ENCODE measurements at places on chromosomes 3 and 15.
A peak's percentile ranks its signal among the peaks of the same experiment; 100 is the strongest.

- no peak overlapping the region for H3K4me3 ChIP-seq
- no peak overlapping the region for H3K27ac ChIP-seq
- no peaks in the 10 kb centered on the region for H3K36me3 ChIP-seq
- H3K27me3 ChIP-seq, result no peaks in the 10 kb centered on the region
- no peaks in the 10 kb centered on the region for H3K4me1 ChIP-seq
- DNase-seq, result no peak
These were observed 93.1 kb upstream of the SLC6A11 start for GRCh38 chr3:10722911-10723310.

DNA sequence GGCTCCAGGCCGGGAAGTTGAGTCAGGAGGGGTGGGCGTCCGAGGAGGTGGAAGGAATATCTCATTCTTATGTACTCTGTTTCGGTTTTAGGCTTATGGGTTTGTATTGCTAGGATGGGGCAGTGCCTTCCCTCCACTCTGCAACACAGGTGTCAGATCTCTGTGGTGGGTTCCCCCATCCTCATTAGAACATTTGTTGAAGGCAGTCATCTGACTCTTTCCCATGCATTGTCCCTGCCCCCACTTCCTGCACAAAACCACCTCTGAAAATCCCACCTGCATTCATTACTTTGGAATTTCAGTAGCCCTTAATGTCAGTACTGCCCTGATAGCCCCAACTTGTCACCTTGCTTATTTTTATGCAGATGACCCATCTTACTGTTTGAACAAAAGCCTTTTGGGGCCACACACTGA is 29.5 kb downstream of the GYG1 start:
- no peak overlapping the region for H3K27ac ChIP-seq
- peaks cover 6% of the 10 kb centered on the region for H3K36me3 ChIP-seq
- no peak for DNase-seq
- H3K4me1 ChIP-seq, result no peaks in the 10 kb centered on the region
- no peak overlapping the region for H3K4me3 ChIP-seq
- H3K27me3 ChIP-seq, result no peaks in the 10 kb centered on the region

- peak within 1 kb of the TSS; percentile 60 for H3K4me3 ChIP-seq
- DNase-seq, result no peak
- H3K4me1 ChIP-seq, result peaks cover 10% of the 10 kb centered on the region
- H3K27ac ChIP-seq, result no peak within 1 kb of the TSS
These were observed at the start of gene EIF4E3 for GRCh38 chr3:71725271-71725991. TSS of gene EIF4E3 (minus strand) at chr3:71725402. CDS start at chr3:71725367, 35 bp downstream.

- DNase-seq, result peak; percentile 12
- no peak overlapping the region for H3K4me3 ChIP-seq
- H3K27ac ChIP-seq, result no peak overlapping the region
- no peaks in the 10 kb centered on the region for H3K36me3 ChIP-seq
These were observed 123.4 kb downstream of the ATP10A start for GRCh38 chr15:25739687-25740121.

DNA sequence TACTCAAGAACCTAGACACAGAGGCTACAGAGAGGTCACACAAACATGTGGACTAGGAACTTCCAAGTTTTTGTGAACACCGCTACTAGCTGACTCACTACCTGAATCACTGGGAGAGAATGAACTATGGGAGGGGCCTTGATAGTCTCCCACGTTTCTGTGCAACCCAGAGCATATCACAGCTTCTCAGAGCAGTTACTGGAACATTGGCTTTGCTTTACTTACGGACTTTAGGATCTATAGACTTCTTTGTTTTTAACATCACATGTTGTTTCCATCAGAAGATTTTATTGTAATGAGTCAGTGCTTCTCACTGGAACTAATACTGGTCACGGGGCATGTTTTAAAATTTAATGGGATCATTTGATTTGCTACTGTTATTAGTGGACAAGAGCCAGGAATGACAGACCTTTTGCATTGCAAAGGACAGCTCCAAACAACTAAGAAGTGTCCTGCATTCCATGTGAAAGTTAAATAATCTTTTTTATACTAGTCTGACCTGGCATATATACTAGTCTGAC is 35.6 kb downstream of the RTP4 start:
- H3K27me3 ChIP-seq, result peaks cover 1% of the 10 kb centered on the region
- H3K4me3 ChIP-seq, result no peak overlapping the region
- DNase-seq, result no peak
- H3K36me3 ChIP-seq, result no peaks in the 10 kb centered on the region

- DNase-seq, result no peak
- H3K27me3 ChIP-seq, result no peaks in the 10 kb centered on the region
- no peak overlapping the region for H3K4me3 ChIP-seq
- no peak overlapping the region for H3K27ac ChIP-seq
- no peaks in the 10 kb centered on the region for H3K4me1 ChIP-seq
These were observed 32.8 kb upstream of the MELTF start for GRCh38 chr3:197062446-197062845.

- no peak overlapping the region for H3K27ac ChIP-seq
- no peaks in the 10 kb centered on the region for H3K4me1 ChIP-seq
- DNase-seq, result no peak
- H3K27me3 ChIP-seq, result no peaks in the 10 kb centered on the region
These were observed 14.1 kb downstream of the MYLK start for GRCh38 chr3:123870033-123870432.

DNA sequence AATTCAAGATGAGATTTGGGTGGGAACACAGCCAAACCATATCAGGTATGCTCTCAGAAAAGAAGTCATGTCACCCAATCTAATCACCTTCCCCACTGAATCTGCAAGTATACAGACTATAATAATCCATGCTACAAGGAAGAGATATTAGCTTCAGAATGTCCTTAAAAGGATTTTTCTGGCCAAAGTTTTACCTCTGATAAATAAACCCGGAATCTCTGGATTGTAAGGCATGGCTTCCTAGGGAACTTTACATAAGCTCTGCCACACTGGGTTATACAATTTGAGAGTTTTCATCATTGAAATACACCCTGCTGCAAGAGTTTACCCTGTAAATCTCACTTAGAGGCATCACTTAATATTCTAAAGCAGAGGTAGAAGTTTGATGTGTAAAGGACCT is 330.5 kb upstream of the KCNMB2 start:
- H3K27me3 ChIP-seq, result no peaks in the 10 kb centered on the region
- no peak for DNase-seq
- no peaks in the 10 kb centered on the region for H3K4me1 ChIP-seq

- H3K27ac ChIP-seq, result no peak overlapping the region
- H3K36me3 ChIP-seq, result no peaks in the 10 kb centered on the region
- H3K4me1 ChIP-seq, result no peaks in the 10 kb centered on the region
- no peak overlapping the region for H3K4me3 ChIP-seq
- H3K27me3 ChIP-seq, result no peaks in the 10 kb centered on the region
- DNase-seq, result no peak
These were observed 10.8 kb downstream of the CLCN2 start for GRCh38 chr3:184350618-184351017.

DNA sequence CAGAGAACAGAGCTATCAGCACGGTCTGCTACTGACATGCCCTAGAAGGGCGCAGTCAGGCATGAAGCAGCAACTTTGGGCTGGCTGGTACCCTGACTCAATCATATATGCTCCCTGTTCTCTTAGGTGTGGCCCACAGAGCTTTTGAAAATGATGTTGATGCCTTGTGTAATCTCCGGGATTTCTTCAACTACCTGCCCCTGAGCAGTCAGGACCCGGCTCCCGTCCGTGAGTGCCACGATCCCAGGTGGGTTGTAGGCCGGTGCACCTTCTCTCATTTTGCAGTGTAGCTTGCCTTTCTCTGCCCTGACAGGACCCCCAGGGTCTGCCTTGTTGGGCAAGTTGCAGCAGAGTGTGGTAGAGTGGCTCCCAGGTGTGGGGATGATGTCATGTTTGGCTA is 47.7 kb downstream of the PCCB start:
- H3K36me3 ChIP-seq, result peaks cover 18% of the 10 kb centered on the region
- no peak overlapping the region for H3K4me3 ChIP-seq
- no peak for DNase-seq
- no peak overlapping the region for H3K27ac ChIP-seq
- H3K4me1 ChIP-seq, result no peaks in the 10 kb centered on the region
- no peaks in the 10 kb centered on the region for H3K27me3 ChIP-seq

DNA sequence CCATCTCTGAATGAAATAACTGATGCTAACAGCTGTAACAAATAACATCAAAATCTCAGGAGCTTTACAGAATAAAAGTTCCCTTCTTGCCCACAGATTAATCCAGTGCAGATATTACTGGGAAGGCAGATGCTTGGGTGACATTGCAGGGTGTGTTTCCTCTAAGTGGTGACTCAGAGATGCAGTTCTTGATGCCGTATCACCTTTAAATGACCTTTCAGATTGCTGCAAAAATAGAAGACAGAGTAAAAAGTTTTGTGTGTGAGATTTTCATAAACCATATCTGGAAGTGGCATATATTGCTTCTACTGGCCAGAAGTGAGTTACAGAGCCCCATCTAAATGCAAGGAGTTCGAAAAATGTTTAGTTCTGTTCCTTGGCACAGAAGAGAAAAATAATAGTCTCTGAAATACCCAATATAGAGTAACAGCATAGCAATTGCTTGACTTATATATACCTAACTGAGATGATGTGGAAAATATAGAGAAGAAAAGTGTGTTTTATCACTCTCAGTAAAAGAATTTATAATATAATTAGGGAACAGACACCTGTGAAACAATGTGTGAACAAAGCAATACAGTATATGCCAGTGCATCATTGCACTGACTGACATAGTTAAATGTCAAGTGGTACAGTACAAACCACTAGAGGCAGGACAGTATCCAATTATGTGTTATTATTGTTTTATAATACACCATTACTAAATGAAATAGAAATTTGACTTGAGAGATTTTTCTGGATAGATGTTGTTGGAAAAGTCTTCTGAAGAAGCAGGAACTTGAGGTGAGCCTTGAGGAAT is 430.7 kb upstream of the CBLB start:
- peak overlapping the region; percentile 92 for H3K27ac ChIP-seq
- H3K27me3 ChIP-seq, result no peaks in the 10 kb centered on the region
- peak; percentile 90 for DNase-seq

DNA sequence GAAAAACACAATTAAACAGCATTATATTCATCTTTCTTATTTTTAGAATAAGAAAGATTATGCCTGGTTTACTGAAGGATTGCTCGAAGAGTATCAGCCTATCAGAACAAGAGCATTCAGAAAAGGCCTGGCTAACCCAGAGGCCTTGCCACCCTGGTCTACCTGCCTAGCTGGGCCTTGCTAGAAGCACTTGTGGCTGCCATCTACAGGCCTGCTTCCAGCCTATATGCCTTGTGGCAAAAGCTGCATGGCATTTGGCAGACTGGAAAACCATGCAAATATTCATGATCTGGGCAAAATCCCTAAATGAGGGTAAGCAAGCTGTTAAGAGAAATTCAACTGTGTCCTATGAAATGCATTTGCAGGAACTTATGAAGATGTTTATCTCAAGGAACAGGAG is 9.3 kb upstream of the ATP13A4 start:
- no peaks in the 10 kb centered on the region for H3K36me3 ChIP-seq
- no peak for DNase-seq
- H3K4me3 ChIP-seq, result no peak overlapping the region

DNA sequence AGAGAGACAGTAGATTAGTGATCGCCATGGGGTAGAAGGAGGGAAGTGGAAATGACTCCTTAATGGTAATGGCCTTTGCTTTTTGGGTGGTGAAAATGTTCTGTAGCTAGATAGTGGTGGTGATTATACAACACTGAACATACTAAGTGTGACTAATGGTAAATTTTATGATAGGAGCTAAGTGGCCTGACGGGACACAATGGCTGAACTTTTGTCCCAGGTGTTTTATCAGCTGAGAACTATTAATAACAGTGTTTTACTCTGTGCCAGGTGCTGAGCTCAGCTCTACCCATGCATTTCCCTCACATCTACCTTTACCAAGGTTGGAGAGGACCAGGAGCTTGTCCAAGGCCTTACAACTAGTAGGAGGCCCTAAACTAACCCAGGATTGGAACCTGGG is 66.8 kb downstream of the TRIM71 start:
- H3K36me3 ChIP-seq, result no peaks in the 10 kb centered on the region
- H3K4me1 ChIP-seq, result peaks cover 32% of the 10 kb centered on the region
- H3K27ac ChIP-seq, result no peak overlapping the region
- no peak overlapping the region for H3K4me3 ChIP-seq
- H3K27me3 ChIP-seq, result no peaks in the 10 kb centered on the region

DNA sequence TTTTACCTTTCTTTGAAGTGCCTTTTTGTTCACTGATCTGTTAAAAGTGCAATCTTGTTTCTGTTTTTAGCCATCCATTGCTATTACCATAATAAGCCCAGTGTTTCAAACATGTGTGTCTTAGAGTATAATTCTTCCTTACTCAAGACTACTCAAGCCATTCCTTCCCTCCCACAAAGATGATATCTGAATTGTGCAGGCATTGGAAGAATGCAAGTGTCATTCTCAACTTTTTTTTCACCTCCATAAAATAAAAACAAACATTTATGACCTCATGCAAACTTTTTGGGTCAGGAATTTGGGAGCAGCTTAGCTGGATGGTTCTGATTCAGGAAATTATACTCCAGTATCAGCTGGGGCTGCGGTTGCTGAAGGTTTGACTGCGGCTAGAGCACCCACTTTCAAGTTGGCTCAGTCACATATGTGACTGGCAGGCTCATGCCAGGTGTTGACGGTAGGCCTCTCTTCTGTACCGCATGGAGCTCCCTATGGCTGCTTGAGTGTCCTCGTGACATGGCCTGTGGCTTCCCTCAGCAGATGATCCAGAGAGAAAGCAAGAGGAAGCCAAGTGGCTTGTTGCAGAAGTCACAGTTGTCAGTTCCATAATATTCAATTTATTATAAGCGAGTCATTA is 490.8 kb downstream of the CNTN4 start:
- DNase-seq, result no peak
- H3K36me3 ChIP-seq, result no peaks in the 10 kb centered on the region
- no peaks in the 10 kb centered on the region for H3K27me3 ChIP-seq
- H3K4me3 ChIP-seq, result no peak overlapping the region
- H3K27ac ChIP-seq, result no peak overlapping the region

DNA sequence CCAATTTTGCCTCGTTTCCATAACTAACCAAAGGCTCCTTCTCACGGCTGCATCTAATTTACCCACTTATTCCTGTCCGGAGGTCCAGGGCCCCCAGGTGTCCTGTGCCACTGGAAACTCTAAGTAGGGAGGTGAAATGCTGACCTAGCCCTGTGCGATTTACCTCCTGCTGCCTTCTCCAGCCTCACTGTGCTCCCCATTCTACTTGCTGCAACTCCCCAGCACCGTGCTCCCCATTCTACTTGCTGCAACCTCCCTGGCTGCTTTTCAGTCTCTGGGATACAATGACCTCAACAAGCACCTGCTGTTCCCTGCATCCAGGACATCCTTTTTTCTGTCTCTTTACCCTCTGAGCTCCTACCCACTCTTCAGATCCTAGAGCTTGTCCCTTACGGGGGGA is 254.7 kb upstream of the PROK2 start:
- peaks cover 20% of the 10 kb centered on the region for H3K4me1 ChIP-seq
- no peak overlapping the region for H3K27ac ChIP-seq
- no peak for DNase-seq
- H3K36me3 ChIP-seq, result no peaks in the 10 kb centered on the region
- H3K27me3 ChIP-seq, result no peaks in the 10 kb centered on the region
- no peak overlapping the region for H3K4me3 ChIP-seq
